Hepatocyte (in vitro differentiated cells): ENCODE measurements at places on chromosomes 3 and 15. TPM values are rescaled to one million over a fixed set of nuclear protein-coding genes. Genes with fewer than 3 reads are reported as not detected.

- no peak for DNase-seq
- H3K4me3 ChIP-seq: no peak overlapping the region
- no peak overlapping the region for H3K27ac ChIP-seq
- no peaks in the 10 kb centered on the region for H3K27me3 ChIP-seq
These were observed 153.1 kb upstream of the BFSP2 start for GRCh38 chr3:133246773-133247172.

GRCh38 chr3:35779611-35780010 is 140.3 kb downstream of the ARPP21 start:
- no peak overlapping the region for H3K27ac ChIP-seq
- H3K4me1 ChIP-seq: peaks cover 7% of the 10 kb centered on the region
- DNase-seq: no peak

GRCh38 chr15:62307551-62307950 is 142.5 kb upstream of the C2CD4B start:
- no peak overlapping the region for H3K4me3 ChIP-seq
- no peaks in the 10 kb centered on the region for H3K27me3 ChIP-seq
- no peak overlapping the region for H3K27ac ChIP-seq
- no peak for DNase-seq

DNA sequence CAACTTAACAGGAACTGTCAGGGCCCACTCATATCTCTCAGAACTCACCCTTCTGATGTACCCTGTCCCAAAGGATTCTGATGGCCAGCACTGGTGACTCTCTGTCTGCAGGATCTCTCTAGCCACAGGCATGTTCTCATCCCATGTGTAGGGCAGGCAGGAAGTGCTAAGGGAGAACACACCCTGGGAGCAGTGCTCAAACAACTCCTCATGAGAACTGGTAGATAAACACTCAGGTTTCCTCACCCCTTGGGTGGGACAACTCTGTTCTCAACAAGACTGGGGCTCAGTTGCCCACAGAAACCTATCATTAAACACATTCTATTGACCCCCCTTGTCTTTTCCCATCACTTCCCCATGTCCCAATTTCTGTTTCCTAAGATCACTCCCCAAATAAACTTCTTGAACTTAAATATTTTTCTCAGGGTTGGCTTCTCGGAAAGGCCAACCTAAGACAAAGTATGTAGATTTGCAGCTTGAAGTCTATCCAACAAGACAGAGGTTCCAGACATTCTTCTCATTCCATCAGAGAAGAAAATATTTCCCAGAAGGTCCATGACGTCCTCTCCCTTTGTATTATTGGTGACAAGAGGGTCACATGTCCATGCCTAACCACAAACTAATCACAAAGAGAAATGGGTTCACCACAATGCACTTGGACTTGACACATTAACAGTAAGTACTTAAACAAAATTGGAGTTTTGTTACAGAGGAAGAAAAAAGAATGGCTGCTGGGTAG is 276.6 kb upstream of the GADL1 start:
- no peak for DNase-seq
- no peak overlapping the region for H3K4me3 ChIP-seq
- no peaks in the 10 kb centered on the region for H3K36me3 ChIP-seq

GRCh38 chr3:128416578-128417211 is 50.0 kb downstream of the DNAJB8 start:
- no peaks in the 10 kb centered on the region for H3K36me3 ChIP-seq
- H3K4me3 ChIP-seq: no peak overlapping the region
- H3K27me3 ChIP-seq: no peaks in the 10 kb centered on the region
- peak; percentile 73 for DNase-seq
- no peak overlapping the region for H3K27ac ChIP-seq

GRCh38 chr3:20648294-20648693 is 462.3 kb upstream of the SGO1 start:
- no peak overlapping the region for H3K27ac ChIP-seq
- no peak overlapping the region for H3K4me3 ChIP-seq
- H3K27me3 ChIP-seq: no peaks in the 10 kb centered on the region
- H3K4me1 ChIP-seq: no peaks in the 10 kb centered on the region
- H3K36me3 ChIP-seq: no peaks in the 10 kb centered on the region
- DNase-seq: no peak

DNA sequence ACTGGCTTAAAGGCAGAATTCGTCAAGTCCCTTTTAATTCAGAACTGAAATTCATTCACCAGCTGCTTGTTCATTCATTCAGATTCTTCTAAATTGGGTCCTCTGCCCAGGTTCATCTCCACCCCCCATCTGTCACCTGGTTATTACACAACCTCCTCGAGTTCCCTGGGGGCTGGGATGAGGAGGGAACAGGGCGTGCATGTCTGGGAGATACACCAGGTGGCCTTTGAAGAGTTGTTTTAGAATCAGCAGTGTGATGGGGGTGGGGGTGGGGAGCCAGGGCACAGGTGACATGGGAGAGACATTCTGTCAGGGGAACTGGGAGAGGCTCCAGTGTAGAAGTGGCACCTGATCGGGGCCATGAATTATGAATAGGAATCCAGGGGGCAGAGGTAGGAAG is 8.2 kb downstream of the SNX33 start:
- peaks cover 35% of the 10 kb centered on the region for H3K4me1 ChIP-seq
- no peak overlapping the region for H3K4me3 ChIP-seq
- no peak overlapping the region for H3K27ac ChIP-seq
- no peaks in the 10 kb centered on the region for H3K27me3 ChIP-seq
- no peak for DNase-seq

DNA sequence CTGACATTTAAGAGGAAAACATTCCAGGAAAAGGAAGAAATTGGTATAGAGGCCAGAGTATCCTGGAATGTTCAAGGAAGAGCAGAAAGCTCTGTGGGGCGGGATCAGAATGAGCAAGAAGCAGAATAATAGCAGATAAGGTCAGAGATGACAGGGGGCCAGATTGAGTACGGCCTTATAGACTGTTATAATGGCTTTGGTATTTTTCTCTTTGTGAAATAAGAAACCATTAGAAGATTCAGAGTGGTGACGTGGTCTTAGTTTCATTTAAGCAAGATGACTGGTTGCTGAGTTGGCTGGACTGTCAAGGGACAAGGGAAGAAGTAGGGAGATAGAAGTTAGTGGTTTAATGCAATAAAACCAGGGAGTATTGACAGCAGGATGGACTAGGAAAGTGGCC is 218.3 kb upstream of the SOX2 start:
- no peaks in the 10 kb centered on the region for H3K36me3 ChIP-seq
- H3K4me3 ChIP-seq: no peak overlapping the region
- no peaks in the 10 kb centered on the region for H3K27me3 ChIP-seq
- DNase-seq: no peak

GRCh38 chr3:51024765-51025632 is 350.3 kb downstream of the DOCK3 start:
- peaks cover 4% of the 10 kb centered on the region for H3K4me1 ChIP-seq
- no peaks in the 10 kb centered on the region for H3K36me3 ChIP-seq
- peak; percentile 13 for DNase-seq
- H3K27ac ChIP-seq: no peak overlapping the region
- H3K27me3 ChIP-seq: no peaks in the 10 kb centered on the region

DNA sequence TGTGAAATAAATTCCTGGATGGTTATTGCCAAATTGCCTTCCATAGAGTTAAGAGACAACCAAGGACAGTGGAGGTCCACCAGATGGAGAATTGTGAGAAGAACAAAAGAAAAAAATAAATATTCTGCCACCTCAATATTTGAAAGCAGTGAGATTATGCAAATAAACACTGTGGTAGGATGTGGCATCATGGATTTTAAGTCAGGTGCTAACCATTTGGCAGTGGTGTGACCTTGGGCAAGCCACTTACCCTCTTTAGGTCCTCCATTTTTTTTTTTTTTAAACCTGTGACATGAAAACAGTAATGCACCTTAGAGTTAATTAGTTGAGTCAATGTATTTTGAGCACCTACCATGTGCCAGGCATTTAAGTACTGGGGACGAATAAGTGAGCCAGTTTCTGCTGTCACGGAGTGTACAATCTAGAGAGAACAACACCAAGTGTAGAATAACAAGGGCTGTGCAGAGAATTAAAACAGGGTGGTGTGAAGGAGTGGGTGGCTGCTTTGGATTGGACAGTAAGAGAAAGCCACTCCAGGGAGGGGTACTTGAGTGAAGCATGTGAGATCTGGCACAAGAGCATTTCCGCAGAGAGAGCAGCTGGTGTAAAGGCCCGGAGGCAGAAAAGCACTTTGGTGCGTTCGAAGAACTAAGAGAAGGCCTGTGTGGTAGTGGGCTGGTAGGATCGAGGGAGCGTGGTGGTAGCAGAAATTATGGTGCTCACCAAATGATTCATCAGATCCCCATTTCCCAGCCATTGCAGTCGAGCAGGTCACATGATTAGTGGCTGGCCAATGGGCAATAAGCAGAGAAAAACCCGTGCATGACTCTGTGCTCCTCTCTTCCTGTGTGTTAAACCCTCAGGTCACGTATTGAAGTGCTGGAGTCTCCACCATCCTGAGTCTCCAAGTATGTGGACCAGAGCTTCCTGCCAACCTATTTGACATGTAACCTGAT is 39.2 kb downstream of the CCK start:
- no peaks in the 10 kb centered on the region for H3K36me3 ChIP-seq
- H3K27me3 ChIP-seq: no peaks in the 10 kb centered on the region
- DNase-seq: no peak
- H3K4me3 ChIP-seq: no peak overlapping the region
- H3K27ac ChIP-seq: no peak overlapping the region

UROC1 gene
- 2.2 and 4.2 TPM in 2 replicates for total RNA-seq

ISL2 gene
- total RNA-seq: 3.9 and 5.3 TPM in 2 replicates

CFAP20DC gene
- 2.2 and 2.6 TPM in 2 replicates for total RNA-seq

GPR15 gene
- not detected in 2 replicates for total RNA-seq

HRG gene
- total RNA-seq: 1.7 and 3.8 TPM in 2 replicates

GABRA5 gene
- total RNA-seq: 0.10 and 0.20 TPM in 2 replicates
